Activated naive CD8-positive, alpha-beta T cell treated with anti-CD3 and anti-CD28 coated beads for 36 hours (primary cell): ENCODE measurements at places on chromosomes 11 and 22.
A peak's percentile ranks its signal among the peaks of the same experiment; 100 is the strongest.

DNA sequence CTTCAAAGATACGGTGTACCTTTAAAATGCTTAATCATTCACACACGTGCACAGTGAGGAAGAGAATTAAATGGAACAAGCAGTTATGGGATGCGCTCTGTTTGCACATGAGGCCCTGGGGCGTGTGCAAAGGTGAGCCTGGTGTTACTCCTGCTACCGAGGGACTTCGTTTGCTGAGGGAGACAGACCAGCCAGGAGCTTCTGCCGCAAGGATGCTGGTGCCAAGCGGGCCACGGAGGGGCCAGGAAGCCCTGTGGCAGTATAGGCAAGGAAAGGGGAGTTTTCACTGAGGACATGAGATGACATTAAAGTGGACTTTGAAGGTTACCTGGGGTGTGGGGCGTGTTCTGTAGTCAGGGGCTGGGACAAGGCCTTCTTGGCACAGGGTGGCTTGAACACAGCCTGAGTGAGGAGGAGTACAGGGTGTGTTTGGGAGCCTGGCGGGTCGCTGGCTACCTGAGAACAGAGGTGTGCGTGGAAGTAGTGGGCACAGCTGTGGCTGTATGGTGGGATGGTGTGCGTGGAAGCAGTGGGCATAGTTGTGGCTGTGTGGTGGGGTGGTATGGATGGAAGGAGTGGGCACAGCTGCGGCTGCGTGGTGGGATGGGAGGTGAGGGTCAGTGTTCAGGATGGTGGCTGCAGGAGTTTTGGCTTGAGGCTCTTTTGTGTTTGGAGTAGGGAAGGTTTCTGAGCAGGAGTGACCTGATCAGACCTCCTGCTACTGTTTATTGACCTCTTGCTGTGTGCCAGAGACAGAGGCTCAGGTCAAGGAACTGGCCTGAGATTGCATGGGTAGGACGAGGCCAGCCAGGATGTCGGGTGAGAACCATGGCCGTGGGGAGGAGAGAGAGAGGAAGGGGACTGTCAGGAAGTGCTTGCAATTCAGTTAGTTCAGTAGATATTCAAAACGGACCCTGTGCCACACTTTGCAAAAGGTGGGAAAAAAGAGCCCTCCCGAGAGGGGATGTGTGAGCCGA lies 13.7 kb downstream of the TBC1D22A start:
- no peak for DNase-seq

GRCh38 chr11:59222464-59223060 lies 9.8 kb upstream of the MPEG1 start:
- no peak for DNase-seq

DNA sequence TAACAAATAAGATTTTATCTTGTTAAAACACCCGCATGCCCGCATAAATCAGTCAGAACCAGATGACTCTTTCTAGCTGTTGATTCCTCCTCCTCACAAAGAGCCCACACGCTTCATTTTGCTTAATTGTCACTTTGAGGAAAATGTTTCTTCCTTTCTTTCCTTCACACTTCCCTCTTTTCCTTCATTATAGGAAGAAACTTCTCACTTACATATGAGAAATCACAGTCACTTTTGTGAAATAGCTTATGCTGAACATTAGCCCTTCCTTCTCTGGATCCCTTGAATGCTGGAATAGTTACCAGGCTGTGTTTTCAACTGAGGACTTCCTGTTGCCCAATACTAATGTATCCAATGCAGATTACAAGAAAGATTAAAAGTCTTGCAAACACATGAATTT lies 5.8 kb downstream of the MS4A6E start:
- no peak for DNase-seq

DNA sequence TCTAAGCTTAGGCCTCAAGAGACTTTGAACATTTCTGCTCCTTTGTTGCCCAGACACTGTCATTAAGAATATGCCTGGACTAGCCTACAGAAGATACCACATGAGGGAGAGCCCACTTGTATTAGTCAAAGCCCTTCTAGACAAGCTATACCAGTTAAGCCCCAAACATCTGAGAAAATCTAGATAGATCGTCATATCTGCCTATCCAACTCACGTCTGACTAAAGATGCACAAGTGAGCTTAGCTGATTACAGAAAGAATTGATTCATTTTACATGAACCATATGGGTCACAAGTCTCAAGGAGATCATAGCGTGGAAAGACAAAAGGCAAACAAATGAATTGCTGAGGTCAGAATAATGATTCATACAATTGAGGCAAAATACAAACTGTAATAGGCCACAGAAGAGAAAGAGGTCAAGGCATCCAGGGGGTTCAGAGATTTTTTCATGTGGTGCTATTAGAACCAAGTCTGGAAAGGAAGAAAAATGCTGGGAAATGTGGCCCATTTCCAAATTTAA lies 1155.5 kb upstream of the TENM4 start:
- DNase-seq = no peak

DNA sequence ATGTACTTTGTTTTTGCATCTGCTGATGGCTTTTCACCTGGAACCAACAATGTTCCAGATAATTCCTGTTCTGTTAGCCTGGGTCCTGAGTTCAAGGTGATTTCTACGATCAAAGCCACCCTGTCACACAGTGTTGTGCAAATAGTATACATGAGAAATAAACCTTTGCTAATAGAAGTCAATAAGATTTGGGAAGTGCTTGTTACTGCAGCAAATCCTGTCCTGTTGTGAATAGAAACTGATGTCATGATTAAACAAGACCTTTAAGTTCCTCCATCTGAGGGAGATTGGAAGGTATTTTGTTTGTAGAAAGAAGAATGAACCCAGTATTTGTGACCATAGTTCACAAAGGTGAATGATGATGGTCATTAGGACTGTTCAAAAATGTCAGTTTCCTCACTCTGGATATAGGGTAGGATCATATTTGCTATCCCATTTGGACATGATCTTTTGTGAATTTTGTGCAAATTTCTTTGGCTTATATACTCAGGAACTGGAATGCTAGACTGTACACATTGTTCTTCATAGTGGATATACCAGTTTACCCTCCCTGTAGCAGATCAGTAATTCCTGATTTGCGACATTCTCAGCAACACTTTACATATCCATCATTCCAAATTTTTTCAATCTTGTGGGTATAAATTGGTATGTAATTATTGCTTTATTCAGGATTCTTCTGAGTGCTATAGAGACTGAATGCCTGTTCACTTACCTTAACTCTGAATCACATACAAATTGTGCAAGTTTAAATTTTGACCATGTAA lies 428.5 kb downstream of the METTL15 start:
- DNase-seq = no peak

GRCh38 chr11:35045236-35045820 lies 93.6 kb upstream of the CD44 start:
- DNase-seq = peak; percentile 54

- peak; percentile 71 for DNase-seq
Measured at GRCh38 chr11:65919573-65920371, 546 bp downstream of the DRAP1 start.
